ENCODE measurements at places on chromosomes 4 and X.

GRCh38 chr4:129080129-129080528, 13.2 kb downstream of the SCLT1 start:
- DNase-seq, result no peak

GRCh38 chr4:20338841-20339240, 87.1 kb downstream of the SLIT2 start:
- DNase-seq, result no peak

- DNase-seq, result no peak
Measured at GRCh38 chr4:154368060-154368459, 123.5 kb downstream of the DCHS2 start.

GRCh38 chr4:176484301-176484984, 164.7 kb downstream of the SPCS3 start:
- DNase-seq, result no peak

DNA sequence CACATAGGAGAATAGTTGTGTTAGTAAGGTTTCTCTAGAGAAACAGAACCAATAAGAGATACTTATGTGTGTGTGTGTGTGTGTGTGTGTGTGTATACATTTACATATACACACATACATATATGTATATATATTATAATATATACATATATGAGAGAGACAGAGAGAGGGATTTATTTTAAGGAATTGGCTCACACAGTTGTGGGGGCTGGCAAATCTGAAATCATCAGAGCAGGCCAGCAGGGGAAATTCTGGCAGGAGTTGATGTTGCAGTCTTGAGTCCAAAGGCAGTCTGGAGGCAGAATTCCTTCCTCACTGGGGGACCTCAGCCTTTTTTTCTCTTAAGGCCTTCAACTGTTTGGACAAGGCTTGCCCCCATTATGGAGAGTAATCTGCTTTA, 38.6 kb upstream of the NHS start:
- DNase-seq, result no peak

DNA sequence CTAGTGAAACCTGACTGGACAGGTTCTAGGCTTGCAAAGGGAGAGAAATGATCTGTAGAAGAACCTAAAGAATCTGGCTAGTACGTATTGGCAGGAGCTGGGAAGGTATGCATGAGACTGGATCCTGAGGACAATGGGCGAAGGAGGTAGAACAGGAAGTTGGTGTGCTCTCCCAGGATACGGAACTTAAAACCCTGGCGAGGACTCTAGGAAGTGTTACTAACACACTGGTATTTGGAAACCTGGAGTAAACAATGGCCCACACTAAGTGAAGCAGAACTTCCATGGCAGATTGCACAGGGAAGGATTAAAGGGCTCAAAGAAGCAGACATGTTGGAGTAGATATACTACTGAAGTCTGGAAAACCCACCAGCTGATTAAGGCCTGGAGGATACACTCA, 9.1 kb downstream of the SYN1 start:
- DNase-seq, result no peak

- no peak for DNase-seq
Measured at GRCh38 chr4:78767350-78767749, 8.8 kb upstream of the BMP2K start.

- no peak for DNase-seq
Measured at GRCh38 chr4:153204728-153205648, 745 bp downstream of the TRIM2 start.

GRCh38 chrX:15269618-15270521, at the start of gene ASB9:
TSS of gene ASB9 (minus strand) at chrX:15270083. CDS start at chrX:15269874, 209 bp downstream.
- DNase-seq, result peak; percentile 9

GRCh38 chr4:37837446-37837845, 11.0 kb downstream of the PGM2 start:
- no peak for DNase-seq

- peak; percentile 37 for DNase-seq
Measured at GRCh38 chrX:1521459-1521956, 15.5 kb downstream of the P2RY8 start.

DNA sequence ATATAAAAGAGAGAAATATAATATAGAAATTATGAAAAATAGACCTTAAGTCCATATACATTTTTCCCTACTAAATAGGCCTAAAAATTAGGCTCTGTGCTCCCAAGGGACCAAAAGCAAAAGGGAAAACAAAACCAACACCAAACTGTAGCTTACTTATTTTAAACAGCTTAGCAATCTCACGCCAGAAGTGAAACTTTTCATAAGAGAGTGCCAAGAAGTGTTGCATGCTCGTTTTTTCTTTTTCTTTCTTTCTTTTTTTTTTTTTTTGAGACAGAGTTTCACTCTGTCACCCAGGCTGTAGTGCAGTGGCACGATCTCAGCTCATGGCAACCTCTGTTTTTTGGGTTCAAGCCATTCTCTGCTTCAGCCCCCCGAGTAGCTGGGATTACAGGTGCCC, 250.4 kb downstream of the TMA16 start:
- DNase-seq, result no peak

- no peak for DNase-seq
Measured at GRCh38 chrX:154818916-154819770, 13.9 kb upstream of the MPP1 start.

DNA sequence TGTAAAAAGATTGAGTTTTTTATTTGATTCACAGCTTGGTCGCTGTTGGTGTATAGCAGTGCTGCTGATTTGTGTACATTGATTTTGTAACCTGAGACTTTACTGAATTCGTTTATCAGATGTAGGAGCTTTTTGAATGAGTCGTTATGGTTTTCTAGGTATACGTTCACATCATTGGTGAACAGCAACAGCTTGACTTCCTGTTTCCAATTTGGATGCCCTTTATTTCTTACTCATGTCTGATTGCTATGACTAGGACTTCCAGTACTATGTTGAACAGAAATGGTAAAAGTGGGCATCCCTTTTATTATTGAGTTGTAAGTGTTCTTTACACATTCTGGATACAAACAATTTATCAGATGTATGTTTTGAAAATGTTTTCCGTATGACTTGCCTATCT, 76.0 kb downstream of the ADGRG4 start:
- DNase-seq, result no peak

GRCh38 chr4:55524844-55525571, 21.7 kb downstream of the CLOCK start:
- no peak for DNase-seq

DNA sequence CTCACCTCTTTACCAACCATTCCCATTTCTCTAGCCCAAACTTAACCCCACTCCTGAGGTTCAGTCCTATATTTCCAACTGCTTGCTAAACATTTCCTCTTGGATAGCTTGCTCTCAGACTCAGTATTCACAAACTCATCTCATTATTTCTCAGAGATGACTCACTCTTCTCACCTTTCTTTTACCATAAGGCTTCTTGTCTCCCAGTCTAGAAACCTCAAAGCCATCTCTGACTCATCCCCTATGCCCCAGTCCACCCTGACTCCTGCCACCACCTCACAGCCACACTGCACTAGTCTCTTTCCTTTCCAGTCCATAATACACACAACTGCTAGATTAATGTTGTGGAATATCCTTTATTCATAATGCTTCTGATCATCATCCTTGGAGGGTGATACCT, 4.8 kb downstream of the FRMPD3 start:
- DNase-seq, result no peak

GRCh38 chr4:122621016-122621507, at the start of gene IL21:
TSS of gene IL21 (minus strand) at chr4:122621066. CDS start at chr4:122621011, 55 bp downstream.
- no peak for DNase-seq

- DNase-seq, result no peak
Measured at GRCh38 chrX:119502727-119503483, 34.7 kb downstream of the SLC25A5 start.

DNA sequence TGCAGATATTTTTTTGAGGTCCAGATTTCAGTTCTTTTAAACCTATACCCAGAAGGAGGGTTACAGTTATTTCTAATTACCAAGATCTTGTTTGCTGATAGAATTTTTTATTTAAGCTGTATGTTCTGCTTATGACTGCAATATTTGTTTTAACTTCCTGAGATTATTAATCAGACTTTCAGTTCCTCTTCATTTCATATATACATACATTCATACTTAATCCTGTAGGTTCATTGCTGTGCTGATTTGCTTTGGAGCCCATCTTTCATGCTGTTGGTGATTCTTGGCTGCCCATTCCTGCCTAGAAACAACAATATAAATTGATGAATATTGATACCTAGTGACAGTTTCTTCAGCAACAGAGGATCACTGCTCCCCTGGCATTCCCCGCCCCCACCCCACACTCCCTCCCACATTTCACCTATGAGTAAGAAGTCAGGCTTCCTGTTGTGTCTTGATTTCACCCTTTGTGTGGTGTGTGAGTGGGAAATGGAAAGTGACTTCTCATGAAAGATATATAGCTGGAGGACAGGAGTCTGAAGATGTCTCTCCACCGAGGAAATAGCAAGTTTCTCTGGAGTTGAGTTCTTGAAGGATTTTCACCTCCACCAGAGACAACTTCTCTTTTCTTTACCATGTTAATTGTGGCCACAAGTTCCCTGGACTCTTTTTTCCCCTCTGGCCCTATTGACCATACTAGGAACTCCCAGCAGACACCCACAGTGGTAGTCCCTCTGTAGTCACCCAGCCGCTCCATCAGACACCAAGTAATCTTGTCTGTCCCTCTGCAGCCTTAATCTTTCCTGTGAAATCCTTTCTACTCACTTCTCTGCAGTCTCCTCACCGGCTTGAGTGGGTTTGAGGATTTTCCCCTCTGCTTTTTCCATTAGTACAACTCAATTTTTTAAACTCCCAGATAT, 118.4 kb downstream of the ASB9 start:
- no peak for DNase-seq

GRCh38 chr4:42750091-42750490, 93.2 kb upstream of the ATP8A1 start:
- no peak for DNase-seq

- peak; percentile 69 for DNase-seq
Measured at GRCh38 chr4:3873408-3874027, 107.3 kb downstream of the ADRA2C start.

Data from WTC11 (cell line).